GM23248 (cell line): ENCODE measurements at places on chromosomes 7 and 10. TPM values are rescaled to one million over a fixed set of nuclear protein-coding genes. Genes with fewer than 3 reads are reported as not detected.

DNA sequence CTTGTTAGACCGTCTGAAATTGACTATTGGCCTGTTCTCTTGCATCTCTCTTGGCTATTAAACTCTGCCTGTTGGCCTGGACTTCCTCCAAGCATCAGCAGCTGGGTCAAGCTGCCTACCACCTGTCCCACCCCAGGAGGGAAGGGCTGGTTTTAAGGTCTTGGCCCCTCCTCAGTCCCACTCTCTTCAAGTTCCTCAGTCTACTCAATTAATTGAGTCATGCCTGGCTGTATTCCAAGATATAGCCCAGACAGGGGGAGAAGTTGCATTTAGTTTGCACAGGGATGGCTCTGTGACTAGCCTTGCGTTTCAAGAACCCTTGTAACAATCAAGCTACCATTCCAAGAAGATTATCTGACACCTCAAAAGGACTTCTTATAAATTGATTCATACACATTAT is 113.8 kb upstream of the GLI3 start:
- peaks cover 20% of the 10 kb centered on the region for H3K4me1 ChIP-seq
- 0 out of 2 replicates have a peak overlapping the region, but pooled peaks have one; percentile 12 for H3K4me3 ChIP-seq
- H3K27ac ChIP-seq: no peak overlapping the region
- peak; percentile 23 for DNase-seq
- H3K27me3 ChIP-seq: no peaks in the 10 kb centered on the region; the same call in 1 of the 2 replicates

- peak; percentile 70 for DNase-seq
- peaks cover 31% of the 10 kb centered on the region for H3K4me1 ChIP-seq
- no peaks in the 10 kb centered on the region for H3K27me3 ChIP-seq
- peaks cover 4% of the 10 kb centered on the region; the same call in 1 of the 2 replicates for H3K36me3 ChIP-seq
Observed at GRCh38 chr10:86523348-86523747, 1.8 kb upstream of the WAPL start.

DNA sequence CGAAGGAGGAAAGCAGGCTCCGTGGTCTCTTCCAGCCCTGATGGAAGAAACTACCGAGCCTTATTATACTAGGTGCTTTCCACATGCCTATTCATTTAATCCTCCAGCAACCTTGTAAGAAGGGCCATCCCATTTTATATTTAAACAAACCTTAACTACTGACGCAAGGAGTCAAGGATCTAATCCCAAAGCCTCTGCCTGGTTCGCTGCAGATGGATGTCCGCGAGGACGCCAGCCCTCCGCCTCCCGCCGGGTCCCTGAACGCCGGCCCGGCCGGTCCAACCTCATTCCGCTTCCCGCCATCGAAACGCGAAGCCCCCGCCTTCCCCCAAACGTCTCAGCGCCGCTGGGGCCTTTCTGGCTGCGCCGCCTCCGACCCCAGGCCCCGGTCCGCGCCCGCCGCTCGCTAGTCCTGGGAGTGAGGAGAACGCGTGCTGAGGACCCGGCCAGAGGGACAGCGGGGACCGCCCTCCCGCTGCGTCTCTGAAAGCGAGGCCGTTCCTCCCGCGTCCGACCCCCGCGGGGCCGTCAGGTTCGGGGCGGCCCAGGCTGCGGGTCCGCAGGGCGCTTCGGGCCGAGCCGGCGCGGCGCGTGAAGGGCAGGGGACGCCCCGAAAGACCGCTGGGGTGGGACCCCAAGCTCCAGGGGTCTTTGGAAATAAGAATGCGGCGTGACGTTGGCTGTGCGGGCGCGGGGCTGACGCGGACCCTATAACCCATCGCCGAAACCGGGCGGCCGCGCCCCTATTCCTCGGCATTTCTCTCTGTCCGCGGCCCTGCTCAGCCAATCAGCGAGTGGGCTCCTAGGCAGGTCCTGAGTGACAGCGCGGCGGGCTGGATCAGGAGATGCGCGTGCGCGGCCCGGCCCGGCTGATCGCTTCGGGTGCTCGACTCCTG is at the start of gene ATP6V0E2:
ATP6V0E2 (plus strand) TSS at position 896 of the 896 bp plus-strand sequence. CDS start 97 bp downstream, outside the sequence.
- H3K4me1 ChIP-seq: no peaks in the 10 kb centered on the region; the same call in 1 of the 2 replicates
- peak; percentile 95 for DNase-seq
- no peaks in the 10 kb centered on the region for H3K36me3 ChIP-seq
- peak within 1 kb of the TSS; percentile 77 for H3K4me3 ChIP-seq
- H3K27ac ChIP-seq: peak within 1 kb of the TSS; percentile 8; the same call in 1 of the 2 replicates

DNA sequence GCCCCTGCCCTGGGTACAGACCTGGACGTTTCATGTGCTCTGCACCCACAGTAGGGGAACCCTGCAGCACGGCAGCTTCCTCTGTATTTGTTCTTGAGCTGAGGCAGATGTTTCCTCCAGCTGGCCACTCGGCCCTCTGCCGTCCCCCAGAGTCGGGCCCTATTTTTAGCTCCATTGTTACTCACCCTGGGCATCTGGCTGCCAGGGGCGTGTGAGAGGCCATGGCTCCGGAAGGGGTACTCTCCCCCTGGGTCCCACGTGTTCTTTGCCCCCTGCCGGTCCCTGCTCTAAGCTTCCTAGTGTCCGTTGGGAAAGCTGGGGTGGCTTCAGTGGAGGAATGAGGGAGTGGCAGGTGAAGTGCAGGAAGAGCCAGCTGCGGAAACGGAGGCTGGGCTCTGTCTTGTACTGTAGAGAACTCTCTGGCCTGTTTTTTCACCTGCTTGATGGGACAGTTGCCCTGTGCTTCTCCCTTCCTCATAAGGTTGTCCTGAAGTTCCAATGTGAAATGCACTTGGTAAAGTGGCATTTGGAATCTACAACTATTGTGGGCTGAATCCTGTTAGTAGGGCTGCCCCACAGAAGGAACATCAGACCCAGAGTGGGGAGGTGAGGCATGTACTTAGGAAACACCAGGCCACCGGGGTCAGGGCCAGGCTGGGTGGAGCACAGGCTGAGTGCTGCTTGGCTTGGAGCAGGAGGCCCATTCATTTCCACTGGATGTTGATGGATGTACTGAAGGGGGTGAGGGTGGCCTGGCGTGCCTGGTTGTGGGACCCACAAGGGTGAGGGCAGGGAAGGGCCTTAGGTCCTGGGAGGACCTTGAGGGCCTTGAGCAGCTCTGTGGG is 30.6 kb downstream of the PALD1 start:
- H3K4me3 ChIP-seq: no peak overlapping the region
- no peaks in the 10 kb centered on the region for H3K36me3 ChIP-seq
- H3K27me3 ChIP-seq: 0 out of 2 replicates have a peak, but pooled peaks cover 4% of the 10 kb centered on the region

DNA sequence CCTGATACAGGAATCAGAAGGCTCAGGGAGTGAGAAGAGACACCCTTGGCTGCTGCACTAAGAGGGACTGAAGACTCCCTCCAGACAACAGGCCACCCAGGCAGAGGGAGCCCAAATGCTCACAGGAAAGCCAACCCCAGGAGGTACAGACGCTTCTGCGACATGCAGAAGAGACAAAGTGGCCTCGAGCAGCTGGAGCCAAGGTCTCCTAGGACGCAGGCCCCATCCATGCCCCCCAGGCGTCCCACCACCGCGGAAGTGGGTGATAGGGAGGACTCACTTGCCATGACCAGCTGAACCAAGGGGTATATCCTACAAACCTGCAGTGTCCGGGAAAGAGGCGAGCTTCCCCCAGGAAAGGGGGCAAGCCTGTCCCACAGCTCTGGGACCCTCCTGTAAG is 56.9 kb downstream of the CTBP2 start:
- H3K4me3 ChIP-seq: no peak overlapping the region
- H3K27me3 ChIP-seq: no peaks in the 10 kb centered on the region
- H3K4me1 ChIP-seq: 0 out of 2 replicates have a peak, but pooled peaks cover 6% of the 10 kb centered on the region
- no peak for DNase-seq

DNA sequence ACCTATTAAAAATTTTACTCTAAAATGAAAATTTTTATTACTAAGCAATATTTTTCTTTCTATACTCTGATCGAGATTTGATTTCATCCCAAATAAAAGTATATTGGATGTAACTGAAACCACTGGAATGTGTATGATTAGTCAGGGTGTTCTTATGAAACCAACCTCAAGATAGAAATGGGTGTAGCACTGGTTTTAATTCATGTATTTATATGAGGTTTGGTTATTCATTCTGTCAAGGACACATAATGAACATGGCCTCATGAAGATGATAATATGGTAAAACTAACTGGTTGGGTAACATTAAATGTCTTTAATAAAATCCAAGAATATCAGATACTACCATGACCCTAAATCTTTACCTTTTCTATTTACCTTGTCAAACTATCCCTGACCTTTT is 197.7 kb downstream of the SEMA3A start:
- H3K4me1 ChIP-seq: 0 out of 2 replicates have a peak, but pooled peaks cover 7% of the 10 kb centered on the region
- no peak overlapping the region for H3K27ac ChIP-seq
- H3K4me3 ChIP-seq: no peak overlapping the region
- H3K27me3 ChIP-seq: no peaks in the 10 kb centered on the region
- no peaks in the 10 kb centered on the region for H3K36me3 ChIP-seq
- DNase-seq: peak; percentile 10

GRCh38 chr7:25846722-25847121 is 305.3 kb upstream of the NFE2L3 start:
- H3K36me3 ChIP-seq: no peaks in the 10 kb centered on the region
- H3K4me1 ChIP-seq: peaks cover 63% of the 10 kb centered on the region
- peak; percentile 72 for DNase-seq
- H3K27ac ChIP-seq: peak overlapping the region; percentile 26
- no peak overlapping the region for H3K4me3 ChIP-seq

GRCh38 chr10:77149001-77149400 is 488.6 kb downstream of the KCNMA1 start:
- no peak overlapping the region for H3K27ac ChIP-seq
- H3K27me3 ChIP-seq: no peaks in the 10 kb centered on the region
- H3K36me3 ChIP-seq: no peaks in the 10 kb centered on the region
- no peak for DNase-seq
- no peaks in the 10 kb centered on the region for H3K4me1 ChIP-seq

DNA sequence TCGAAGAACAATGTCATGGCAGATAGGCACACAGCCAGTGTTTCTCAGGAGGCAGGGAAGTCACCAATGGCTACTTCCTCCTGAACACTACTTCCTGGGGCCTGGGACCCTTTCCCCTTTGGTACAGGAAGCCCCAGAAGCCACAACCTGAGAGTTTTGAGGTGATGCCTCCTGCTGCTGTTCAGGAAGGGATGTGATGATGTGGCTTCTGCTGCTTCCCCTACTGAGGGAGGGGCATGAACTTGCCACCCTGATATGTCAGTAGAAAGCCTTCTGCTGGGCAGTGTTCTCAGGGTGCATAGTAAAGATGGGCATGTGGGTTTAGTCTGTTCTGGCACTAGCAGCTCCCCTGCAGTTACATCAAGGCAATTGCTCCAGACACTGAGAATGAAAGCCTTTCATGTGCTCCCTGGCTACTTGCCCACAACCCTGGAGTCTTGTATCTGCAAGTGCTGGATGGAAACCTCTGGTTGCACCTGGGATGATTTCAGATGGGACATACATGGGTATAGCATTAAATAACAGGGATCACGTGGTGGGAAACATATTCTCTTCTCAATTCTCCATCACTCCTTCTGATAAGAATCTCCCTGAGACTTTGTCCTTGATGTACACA is 69.3 kb downstream of the ADRA2A start:
- H3K27ac ChIP-seq: no peak overlapping the region
- peak; percentile 19 for DNase-seq
- no peaks in the 10 kb centered on the region for H3K36me3 ChIP-seq
- no peaks in the 10 kb centered on the region for H3K4me1 ChIP-seq
- H3K27me3 ChIP-seq: peaks cover 12% of the 10 kb centered on the region; the same call in 1 of the 2 replicates

DNA sequence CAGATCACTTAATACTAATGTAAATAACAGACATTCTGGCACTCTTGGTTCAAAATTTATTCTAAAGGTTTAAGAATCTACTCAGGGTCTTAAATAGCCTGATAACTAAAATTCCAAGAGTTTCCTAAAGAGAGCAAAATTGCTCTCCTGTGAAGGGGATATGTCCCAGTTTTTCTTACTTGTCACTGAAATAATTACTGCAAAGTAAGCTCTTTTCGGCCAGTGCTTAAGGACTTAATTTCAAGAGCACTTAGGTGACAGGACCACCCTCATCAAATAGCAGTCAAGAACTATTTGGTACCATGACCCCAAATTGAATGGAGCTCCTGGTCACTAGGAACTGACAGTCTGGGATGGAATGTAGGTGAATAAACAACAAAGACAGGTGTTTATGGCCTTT is 1.8 kb upstream of the IMMP2L start:
- H3K27ac ChIP-seq: no peak overlapping the region
- no peaks in the 10 kb centered on the region for H3K27me3 ChIP-seq
- peaks cover 6% of the 10 kb centered on the region; the same call in 1 of the 2 replicates for H3K4me1 ChIP-seq

DNA sequence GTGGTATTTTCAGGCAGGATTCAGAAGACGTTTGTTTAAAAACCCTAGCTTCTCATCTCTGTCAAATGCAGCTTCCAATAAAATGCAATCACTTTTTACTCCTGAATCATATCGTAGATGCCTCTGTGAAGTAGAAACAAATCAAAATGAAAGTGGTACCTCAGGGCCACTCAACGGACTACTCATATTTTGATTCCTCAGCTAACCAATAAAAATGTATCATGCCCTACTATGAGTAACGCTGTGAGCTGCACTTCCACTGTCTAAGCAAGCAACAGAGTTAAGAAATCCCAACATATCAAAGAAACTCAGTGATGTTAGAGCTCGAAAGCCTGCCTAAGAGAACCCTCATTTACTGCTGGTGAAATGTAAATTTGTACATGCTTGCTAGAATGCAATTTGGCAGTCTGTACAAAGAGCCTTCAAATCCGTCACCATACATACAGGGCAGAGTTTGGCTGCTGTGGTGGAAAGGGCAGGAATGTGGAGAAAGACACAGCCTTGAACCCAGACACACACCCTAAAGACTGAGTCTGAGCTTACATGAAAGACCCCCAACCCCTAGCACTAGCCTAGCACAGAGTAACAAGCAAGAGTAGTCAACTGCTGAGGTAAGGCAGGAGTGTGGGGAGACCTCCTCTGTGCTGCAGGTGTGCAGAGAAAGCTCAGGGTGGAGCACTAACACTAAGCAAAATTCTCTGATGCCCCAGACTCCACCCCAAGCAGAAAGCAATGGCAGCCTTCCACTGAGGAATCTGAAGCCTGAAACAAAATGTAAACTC is 151.5 kb downstream of the ANK3 start:
- no peaks in the 10 kb centered on the region for H3K36me3 ChIP-seq
- H3K4me3 ChIP-seq: 0 out of 2 replicates have a peak overlapping the region, but pooled peaks have one; percentile 26
- no peaks in the 10 kb centered on the region for H3K27me3 ChIP-seq
- peaks cover 3% of the 10 kb centered on the region; the same call in 1 of the 2 replicates for H3K4me1 ChIP-seq
- H3K27ac ChIP-seq: no peak overlapping the region

GRCh38 chr10:78921895-78922294 is 146.9 kb upstream of the ZMIZ1 start:
- no peak for DNase-seq
- no peak overlapping the region for H3K4me3 ChIP-seq
- no peaks in the 10 kb centered on the region for H3K36me3 ChIP-seq
- peaks cover 16% of the 10 kb centered on the region for H3K4me1 ChIP-seq
- H3K27ac ChIP-seq: no peak overlapping the region
- no peaks in the 10 kb centered on the region for H3K27me3 ChIP-seq

DNA sequence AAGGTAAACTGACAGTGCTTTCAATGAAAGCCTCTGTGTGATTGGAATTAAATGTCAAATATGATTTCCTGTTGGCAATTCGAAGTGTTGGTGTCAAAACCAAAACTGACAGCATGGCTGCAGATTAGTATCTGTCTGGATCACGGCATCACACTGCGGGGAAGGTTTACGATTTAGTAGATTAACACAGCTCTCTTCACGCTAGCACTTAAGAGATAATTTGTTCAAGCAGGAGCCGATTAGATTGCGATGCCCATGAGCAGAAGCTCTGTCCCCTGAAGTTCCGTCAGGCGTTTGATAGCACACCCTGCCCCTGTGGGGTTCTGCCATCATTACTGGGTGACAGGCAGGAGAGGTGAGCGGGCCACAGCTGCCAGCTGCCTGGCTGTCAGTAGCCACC is 279.5 kb upstream of the AUTS2 start:
- no peak overlapping the region for H3K27ac ChIP-seq
- no peaks in the 10 kb centered on the region for H3K4me1 ChIP-seq
- no peaks in the 10 kb centered on the region for H3K36me3 ChIP-seq
- no peak for DNase-seq
- no peak overlapping the region for H3K4me3 ChIP-seq

The TUBAL3 gene
- total RNA-seq: not detected in 2 replicates

The MMP21 gene
- total RNA-seq: not detected in 2 replicates

The COL1A2 gene
- 10,930 and 11,288 TPM in 2 replicates for total RNA-seq

The ENKUR gene
- not detected in 2 replicates for total RNA-seq

The FAM180A gene
- 53.5 and 60.1 TPM in 2 replicates for total RNA-seq

The BEND7 gene
- total RNA-seq: 5.8 and 6.4 TPM in 2 replicates

The SPDYE11 gene
- not detected in 2 replicates for total RNA-seq
